Activated T-helper 2 cell treated with anti-CD3 and anti-CD28 coated beads, Interferon-gamma antibody, Interleukin-2, Interleukin-4, amounts not matched to agents 10 μg/mL and 5 μg/mL and 100 μg/mL, durations not matched to agents 14 hours and 24 hours and 36 hours (primary cell): ENCODE measurements at places on chromosomes 1 and 21.
A peak's percentile ranks its signal among the peaks of the same experiment; 100 is the strongest.

GRCh38 chr1:11523746-11524464, 45.0 kb downstream of the DISP3 start:
- DNase-seq = no peak

DNA sequence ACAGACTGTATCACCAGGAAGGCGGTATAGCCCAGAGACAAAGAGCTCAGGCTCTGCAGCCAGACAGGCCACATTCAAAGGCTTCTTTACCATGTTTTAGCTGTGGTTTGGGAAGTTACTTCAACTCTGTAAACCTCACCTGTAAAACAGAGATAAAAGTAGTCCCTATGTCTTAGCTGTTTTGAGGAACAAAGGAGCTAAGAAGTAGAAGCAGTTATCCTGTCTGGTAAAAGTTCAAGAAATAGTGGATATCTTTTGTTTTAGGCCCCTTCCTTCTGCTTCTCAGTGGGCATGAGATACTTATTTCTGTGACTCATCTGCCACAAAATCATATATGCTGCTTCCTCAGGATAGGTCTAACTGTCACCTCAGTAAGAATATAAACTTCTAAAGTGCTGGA, 6.5 kb downstream of the CD34 start:
- no peak for DNase-seq

GRCh38 chr21:41147096-41147978, 20.6 kb upstream of the BACE2 start:
- DNase-seq = no peak

GRCh38 chr21:28943631-28944030, 49.0 kb downstream of the LTN1 start:
- no peak for DNase-seq

- no peak for DNase-seq
Observed at GRCh38 chr1:228990906-228991569, 255.8 kb downstream of the RHOU start.

DNA sequence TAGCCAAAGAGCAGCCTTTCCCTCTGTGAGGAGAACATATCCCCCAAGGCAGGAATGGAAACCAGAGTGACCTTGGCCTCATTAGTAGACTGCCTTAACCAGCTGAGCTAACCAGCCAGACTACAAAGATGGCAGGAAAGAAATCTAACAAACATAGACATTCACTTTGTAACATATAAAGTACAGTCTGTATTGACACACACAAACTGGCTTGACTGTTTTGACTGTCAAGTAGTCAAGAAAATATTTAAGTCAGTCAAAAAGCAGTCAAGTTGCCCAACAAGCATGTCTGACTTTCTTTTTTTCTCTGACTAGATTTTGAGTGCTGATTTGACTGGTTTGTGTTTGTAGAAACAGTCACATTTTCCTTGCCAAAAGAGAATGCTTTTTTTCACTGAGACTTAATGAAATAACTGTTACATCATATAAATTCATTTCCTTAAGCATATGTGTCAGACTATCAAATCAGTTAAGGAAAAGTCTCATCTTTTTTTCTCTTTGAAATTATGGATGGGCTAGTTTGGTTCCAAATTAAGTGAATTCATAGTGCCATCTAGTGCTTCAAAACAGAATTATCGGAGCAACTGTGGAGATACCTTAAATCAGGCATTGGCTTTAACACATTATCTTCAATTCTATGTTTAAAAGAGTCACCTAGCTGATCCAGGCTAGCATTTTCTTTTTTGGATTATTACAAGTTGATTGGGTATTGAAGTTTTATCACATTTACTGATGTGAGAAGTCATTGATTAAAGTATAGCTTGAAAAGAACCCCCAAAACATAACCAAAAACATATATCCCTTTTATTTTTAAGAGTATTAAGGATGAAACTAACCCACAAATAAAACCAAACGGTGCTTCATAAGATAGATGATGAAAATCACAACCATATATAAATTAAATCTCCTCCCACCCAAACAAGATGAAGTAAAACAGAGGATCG, 75.0 kb downstream of the ATP6V1G3 start:
- DNase-seq = no peak

DNA sequence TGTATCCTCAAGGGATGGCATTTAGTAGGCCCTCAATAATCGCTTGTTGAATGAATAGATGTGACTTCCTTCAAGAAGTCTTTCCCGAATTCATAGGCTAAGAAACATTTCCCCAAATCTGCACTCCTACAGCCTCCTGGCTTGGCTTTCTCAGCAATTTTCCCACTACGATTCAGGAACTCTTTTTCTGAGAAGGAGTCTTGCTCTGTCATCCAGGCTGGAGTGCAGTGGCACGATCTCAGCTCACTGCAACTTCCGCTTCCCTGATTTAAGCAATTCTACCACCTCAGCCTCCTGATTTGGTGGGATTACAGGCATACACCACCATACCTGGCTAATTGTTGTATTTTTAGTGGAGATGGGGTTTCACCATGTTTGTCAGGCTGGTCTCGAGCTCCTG, 37.9 kb upstream of the IFFO2 start:
- DNase-seq = no peak

- DNase-seq = no peak
Observed at GRCh38 chr1:31479811-31480210, 66.8 kb downstream of the SERINC2 start.

GRCh38 chr1:54347955-54348699, 58.1 kb downstream of the SSBP3 start:
- DNase-seq = no peak

DNA sequence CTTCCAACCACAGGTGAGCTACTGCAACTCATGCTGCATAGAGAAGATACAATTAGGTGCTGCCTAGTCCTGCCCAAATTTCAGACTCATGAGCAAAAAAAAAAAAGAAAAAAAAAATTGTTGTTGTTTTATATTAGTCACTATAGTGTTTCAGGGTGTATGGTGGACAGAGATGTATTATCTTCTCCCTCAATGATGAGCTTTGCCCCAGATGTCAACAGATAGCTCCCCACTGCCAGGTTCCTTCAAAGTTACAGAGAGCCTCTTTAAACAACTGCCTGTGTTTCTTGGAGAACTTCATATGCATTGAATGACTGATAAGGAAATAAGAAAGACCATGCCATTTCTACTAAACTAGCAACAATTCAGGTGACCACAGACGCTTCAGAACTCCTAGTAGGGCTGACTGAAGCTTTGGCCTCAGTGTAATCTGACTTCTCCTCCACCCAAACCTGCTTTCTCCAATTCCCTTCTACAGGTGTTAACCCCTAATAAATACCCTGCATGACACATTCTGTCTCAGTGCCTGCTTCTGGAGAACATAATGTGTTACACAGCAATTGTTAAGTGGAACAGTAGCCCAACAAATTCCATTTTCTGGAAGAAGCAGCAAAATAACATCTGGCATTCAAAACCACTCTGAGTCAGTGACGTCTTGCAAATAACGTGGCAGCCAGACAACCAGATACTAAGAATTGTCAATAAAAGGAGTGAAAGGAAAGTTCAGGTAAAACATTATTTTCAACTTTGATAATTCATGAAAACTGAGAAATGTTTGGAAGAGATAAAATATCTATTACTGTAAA, 147.7 kb downstream of the CDC42BPA start:
- no peak for DNase-seq

GRCh38 chr1:211111351-211111750, 22.6 kb downstream of the KCNH1 start:
- no peak for DNase-seq

GRCh38 chr1:81681601-81682266, 119.0 kb upstream of the ADGRL2 start:
- no peak for DNase-seq

GRCh38 chr21:26365849-26366248, 195.3 kb upstream of the APP start:
- DNase-seq = no peak

- DNase-seq = no peak
Observed at GRCh38 chr1:214471458-214471857, 79.9 kb downstream of the PTPN14 start.

DNA sequence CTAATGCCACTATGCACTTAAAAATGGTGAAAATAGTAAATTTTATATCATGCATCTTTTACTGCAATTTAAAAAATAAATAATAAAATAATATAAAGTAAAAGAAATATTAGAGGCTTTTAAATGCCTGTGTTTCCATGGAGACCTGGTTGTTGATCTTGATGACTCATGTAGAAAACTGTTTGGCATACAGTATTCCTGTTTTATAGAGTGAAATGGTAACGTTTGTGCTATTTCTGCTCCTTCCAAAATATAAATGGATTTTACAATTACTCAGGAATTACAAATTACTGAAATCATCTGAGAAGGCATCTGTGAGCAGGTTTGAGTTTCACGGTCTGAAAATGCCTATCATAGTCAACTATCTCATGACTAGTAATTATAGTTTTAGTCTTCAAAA, 98.4 kb upstream of the USP25 start:
- no peak for DNase-seq

GRCh38 chr1:201988601-201989000, 6.2 kb downstream of the RNPEP start:
- DNase-seq = no peak

DNA sequence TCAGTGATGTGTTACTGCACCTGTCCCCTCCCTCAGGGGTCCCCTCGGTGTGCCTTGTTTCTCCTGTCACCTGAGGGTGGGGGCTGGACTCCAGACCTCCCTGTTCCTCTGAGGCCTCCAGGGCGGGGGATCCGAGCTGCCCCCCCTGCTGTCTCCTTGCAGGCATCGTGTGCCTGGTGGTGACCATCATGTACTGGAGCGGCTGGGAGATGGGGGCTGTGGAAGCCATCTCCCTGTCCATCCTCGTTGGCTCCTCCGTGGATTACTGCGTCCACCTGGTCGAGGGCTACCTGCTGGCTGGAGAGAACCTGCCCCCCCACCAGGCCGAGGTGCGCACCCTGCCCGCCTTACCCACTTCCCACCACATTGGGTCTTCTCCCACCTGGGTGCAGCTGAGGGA, 56.4 kb downstream of the DISP3 start:
- DNase-seq = no peak

DNA sequence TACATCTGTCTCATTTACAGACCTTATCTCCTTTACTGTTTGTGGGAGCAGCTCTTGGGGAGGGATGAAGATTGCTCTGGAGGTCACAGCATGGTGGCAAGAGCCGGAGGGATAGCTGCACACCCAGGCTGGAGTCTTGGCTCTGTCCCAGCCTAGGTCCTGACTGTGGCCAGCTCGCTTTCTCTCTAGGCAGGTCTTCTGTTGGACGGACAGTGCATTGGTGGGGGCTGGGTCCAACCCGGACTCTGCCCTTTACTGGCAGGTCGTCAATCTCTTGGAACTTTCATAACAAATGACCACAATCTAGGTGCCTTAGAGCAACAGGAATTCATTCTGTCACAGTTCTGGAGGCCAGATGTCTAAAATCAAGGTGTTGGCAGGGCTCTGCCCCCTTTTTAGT, 319.8 kb upstream of the C1orf174 start:
- DNase-seq = no peak

- DNase-seq = no peak
Observed at GRCh38 chr1:240310226-240310925, 218.7 kb downstream of the FMN2 start.

DNA sequence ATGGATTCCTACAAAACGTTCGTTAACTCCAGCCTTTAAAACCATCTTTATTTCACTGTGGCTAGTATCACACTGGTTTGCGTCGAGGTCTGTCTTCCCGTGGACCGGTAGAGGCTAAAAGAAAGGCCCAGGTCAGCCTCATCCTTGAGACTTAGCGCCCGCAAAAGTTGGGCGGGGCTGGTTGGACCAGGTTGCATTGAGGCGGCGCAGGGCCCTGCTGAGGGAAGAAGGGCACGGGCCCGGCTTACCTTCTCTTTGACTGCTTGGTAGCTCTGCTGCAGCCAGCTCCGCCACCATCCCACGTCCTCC, 455 bp downstream of the BSDC1 start:
- DNase-seq = no peak

- DNase-seq = no peak
Observed at GRCh38 chr1:64396817-64397216, 73.1 kb upstream of the CACHD1 start.

DNA sequence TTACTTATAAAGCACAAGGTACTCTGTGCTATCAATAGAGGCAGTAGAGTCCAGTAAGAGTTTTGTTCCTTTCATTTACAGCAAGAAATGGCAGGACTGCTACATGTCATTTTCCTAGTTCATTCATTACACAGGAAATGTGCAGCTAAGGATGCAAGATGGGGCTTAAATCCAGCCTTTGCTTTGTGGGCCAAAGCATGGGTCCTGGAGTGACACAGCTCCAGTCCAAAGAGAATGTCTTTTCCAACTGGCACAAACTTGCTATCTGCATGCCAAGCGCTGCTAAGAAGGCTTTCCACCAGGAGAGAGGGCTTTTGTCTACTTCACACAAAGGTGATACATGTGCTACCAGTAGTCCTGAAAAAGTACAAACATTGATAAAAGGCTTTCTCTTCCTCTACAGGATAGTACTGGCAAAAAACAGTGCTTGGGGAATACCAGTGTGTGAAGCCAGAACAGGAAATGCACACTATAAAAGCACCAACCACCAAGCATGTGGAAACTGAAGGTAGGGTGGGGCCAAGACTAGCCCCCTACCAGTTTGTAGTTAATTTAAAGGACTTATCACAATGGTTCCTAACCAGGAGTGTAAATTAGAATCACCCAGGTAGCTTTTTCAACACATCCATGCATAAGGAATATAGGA, 68.7 kb downstream of the ARID4B start:
- DNase-seq = no peak

- peak; percentile 74 for DNase-seq
Observed at GRCh38 chr1:161021165-161021969, 415 bp upstream of the F11R start.

DNA sequence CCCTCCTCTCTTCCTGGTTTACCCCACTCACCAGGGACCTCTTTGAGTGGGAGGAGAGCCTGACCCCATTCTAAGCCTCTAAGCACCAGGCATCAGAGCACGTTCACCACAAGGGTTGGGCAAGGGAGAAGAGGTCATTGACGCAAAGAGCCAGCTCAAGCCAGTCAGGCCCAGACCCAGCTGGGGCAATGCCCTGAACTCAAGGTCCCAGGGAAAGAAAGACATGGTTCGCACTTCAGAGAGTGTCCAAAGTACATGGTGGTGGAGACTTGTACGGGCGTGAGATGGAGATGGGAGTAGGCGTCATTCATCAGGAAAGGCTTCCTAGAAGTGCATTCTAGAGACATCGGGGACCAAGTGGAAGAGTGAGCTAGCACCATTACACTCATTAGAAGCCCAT, 7.2 kb downstream of the PKP1 start:
- DNase-seq = no peak

DNA sequence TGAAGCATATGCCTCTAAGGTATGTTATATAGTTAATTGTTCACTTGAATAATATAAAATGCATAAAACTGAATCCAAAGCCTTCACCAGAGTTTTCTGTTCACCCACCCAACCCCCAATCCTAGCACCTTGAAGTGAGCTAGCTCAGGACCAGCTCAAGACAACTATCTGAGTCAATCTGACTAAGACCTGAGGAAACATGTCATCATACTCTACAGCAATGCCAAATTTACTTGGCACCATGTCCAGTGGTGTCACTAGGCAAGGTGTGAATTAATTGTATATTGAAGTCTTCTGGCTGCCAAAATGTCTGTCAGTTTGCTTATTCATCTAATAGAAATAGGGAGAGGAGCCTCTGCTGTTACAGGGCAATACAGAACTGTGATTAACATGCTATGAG, 3.8 kb downstream of the DNASE2B start:
- DNase-seq = no peak
